Suprapubic skin (tissue), 4 donors: ENCODE measurements at places on chromosomes 3 and 15.

DNA sequence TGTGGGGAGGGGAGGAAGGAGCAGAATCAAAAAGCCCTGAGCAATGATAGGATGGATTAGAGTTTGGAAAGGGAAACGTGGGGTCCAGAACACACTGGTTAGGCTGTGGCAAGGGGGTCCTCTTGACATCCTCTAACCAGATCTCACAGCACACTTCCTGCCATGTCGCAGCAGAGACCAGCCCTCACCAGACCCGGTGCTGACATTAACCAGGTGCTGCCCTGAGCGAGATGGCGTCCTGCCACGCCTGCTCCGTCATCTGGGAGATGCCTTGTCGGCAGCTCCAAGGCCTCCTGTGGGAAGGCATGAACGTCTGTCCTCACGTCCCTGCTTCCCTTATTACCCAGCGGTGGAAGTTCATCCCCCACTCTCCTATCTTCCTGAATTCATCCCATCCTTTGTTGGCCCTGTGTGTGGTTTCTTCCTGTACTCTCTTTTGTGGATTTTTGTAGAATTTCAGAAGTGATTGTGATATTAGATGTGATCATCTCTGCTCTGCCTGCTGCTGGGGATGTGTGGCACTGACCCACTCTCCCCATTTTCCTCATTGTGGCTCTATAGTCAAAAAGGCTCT lies 29.4 kb upstream of the MYZAP start:
- H3K4me1 ChIP-seq, result peaks cover 8% of the 10 kb centered on the region
- H3K36me3 ChIP-seq, result no peaks in the 10 kb centered on the region
- H3K4me3 ChIP-seq, result no peak overlapping the region
- H3K27ac ChIP-seq, result no peak overlapping the region
- no peaks in the 10 kb centered on the region for H3K27me3 ChIP-seq

- no peak overlapping the region for H3K27ac ChIP-seq
- no peaks in the 10 kb centered on the region for H3K4me1 ChIP-seq
- DNase-seq, result no peak
Observed at GRCh38 chr15:86139828-86140227, 60.2 kb downstream of the AGBL1 start.

GRCh38 chr15:51283026-51283425 lies 55.4 kb downstream of the CYP19A1 start:
- DNase-seq, result no peak
- no peaks in the 10 kb centered on the region for H3K36me3 ChIP-seq
- no peaks in the 10 kb centered on the region for H3K4me1 ChIP-seq
- no peak overlapping the region for H3K27ac ChIP-seq

- no peaks in the 10 kb centered on the region for H3K36me3 ChIP-seq
- peaks cover 6% of the 10 kb centered on the region for H3K27me3 ChIP-seq
- no peak for DNase-seq
- no peak overlapping the region for H3K4me3 ChIP-seq
- no peak overlapping the region for H3K27ac ChIP-seq
Observed at GRCh38 chr3:44114142-44114541, 127.5 kb upstream of the TOPAZ1 start.

- H3K27ac ChIP-seq, result no peak overlapping the region
- H3K4me1 ChIP-seq, result peaks cover 34% of the 10 kb centered on the region
- no peaks in the 10 kb centered on the region for H3K36me3 ChIP-seq
Observed at GRCh38 chr3:137761099-137761562, 3.0 kb upstream of the SOX14 start.

DNA sequence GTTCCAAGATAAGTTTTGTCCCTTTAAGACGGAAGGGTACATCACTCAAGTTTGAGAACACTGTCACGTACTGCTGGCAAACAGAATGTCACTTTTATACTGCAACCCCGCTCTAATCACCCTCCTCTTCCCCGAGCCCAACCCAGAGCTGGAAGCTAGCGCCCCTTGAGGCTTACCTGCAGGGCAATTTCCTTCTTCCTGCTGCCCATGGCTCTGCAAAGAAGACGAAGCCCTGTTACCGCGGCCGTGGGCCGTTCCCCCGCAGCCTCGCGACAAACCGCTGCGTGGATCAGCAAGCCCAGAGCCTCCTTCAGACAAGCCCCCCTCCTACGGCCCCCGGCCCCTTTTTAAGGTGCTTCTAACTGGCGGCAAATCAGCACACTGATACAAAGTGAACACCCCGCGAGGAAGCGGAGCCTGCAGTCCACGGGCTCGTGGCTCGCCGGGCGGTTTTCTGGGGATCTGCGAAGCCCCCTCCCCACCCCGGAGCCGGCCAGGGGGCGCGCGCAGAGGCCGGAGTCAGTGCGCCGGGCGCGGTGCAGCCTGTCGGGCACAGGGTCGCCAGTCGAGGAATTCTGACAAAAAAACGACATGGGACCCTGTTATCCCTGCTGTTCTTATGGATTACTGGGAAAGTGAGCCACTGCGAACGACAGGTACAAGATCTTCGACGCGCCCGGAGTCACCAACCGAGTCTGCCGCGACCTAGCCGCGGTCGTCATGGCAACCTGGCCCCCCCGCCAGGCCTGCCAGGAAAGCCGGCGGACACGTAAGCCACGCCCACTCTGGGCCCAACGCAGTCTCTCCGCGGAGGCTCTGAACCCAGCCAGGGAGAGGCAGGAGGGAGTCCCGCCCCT lies at the start of gene NME9:
Gene NME9, minus strand, starts transcription at position 725 of the 857 bp plus-strand sequence. Its CDS starts 516 bp downstream, at position 209.
- H3K36me3 ChIP-seq, result no peaks in the 10 kb centered on the region
- peaks cover 12% of the 10 kb centered on the region for H3K4me1 ChIP-seq
- peak; percentile 89 for DNase-seq
- H3K27me3 ChIP-seq, result no peaks in the 10 kb centered on the region

DNA sequence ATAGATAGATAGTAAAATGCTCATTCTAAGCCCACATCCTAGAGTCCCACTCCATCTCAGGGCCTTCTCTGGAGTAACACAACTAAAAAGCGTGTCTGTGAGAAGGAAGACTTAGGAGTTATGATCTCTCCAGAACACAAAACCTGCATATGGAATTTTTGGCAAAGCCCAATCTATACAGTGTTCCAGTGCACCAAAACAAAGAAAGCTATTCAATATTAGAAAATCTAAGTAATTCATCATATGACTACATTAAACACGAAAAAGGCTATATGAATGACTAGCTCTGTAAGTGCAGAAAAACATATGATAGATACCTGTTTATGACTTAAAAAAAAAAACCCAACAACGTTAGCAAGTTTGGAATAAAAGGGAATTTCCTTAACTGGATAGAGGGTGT lies 27.7 kb downstream of the MTMR10 start:
- no peak overlapping the region for H3K27ac ChIP-seq
- H3K27me3 ChIP-seq, result no peaks in the 10 kb centered on the region
- H3K4me3 ChIP-seq, result no peak overlapping the region

DNA sequence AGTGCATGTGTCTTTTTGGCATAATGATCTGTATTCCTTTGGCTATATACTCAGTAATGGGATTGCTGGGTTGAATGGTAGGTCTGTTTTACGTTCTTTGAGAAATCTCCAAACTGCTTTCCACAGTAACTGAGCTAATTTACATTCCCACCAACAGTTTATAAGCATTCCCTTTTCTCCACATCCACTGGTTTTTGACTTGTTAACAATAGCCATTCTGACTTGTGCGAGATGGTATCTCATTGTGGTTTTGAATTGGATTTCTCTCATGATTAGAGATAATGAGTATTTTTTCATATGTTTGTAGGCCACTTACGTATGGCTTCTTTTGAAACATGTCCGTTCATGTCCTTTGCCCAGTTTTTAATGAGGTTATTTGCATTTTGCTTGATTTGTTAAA lies 117.7 kb downstream of the CHCHD4 start:
- no peaks in the 10 kb centered on the region for H3K4me1 ChIP-seq
- no peak overlapping the region for H3K4me3 ChIP-seq
- DNase-seq, result no peak
- no peaks in the 10 kb centered on the region for H3K36me3 ChIP-seq

DNA sequence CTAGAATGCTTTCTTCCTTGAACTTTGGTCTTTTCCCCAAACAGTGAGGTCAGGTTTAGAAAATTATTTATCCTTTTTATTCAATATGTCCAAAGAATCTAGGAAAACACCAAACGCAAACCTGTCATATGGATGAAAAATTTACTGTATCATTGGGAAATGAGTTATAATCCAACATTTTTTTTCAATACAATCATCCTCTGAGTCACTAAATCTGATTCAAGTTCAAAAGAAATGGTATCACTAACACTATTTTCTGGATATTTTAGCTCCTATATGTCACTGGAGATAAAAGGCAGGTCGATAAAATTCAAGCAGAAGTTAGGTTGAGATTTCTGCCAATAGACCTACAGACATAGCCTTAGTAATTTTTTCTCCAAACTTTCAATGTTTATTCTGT lies 591.6 kb upstream of the AGTR1 start:
- DNase-seq, result no peak
- no peaks in the 10 kb centered on the region for H3K36me3 ChIP-seq
- H3K4me3 ChIP-seq, result no peak overlapping the region
- H3K27ac ChIP-seq, result no peak overlapping the region
- no peaks in the 10 kb centered on the region for H3K27me3 ChIP-seq
- no peaks in the 10 kb centered on the region for H3K4me1 ChIP-seq

DNA sequence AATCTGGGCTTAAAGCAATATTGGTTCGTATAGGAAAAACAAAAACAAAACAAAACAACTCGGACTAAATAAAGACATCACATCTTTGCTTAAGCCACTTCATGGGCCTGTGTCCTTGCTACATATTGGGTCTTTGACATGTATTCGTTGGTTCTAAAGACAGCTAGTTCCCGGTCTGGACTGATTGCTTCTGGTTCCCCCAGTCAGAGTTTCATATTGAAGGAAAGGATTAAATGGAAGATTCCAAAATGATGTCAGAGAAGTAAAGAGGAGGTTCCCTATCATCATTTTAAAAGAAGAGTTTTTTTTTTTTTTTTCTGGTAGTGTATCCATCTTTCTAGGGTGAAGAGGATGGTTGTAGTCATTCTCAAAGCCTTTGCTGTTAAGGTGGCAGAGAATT lies 2.3 kb downstream of the OXSR1 start:
- no peak overlapping the region for H3K27ac ChIP-seq
- peaks cover 34% of the 10 kb centered on the region for H3K4me1 ChIP-seq
- no peaks in the 10 kb centered on the region for H3K36me3 ChIP-seq
- no peaks in the 10 kb centered on the region for H3K27me3 ChIP-seq

DNA sequence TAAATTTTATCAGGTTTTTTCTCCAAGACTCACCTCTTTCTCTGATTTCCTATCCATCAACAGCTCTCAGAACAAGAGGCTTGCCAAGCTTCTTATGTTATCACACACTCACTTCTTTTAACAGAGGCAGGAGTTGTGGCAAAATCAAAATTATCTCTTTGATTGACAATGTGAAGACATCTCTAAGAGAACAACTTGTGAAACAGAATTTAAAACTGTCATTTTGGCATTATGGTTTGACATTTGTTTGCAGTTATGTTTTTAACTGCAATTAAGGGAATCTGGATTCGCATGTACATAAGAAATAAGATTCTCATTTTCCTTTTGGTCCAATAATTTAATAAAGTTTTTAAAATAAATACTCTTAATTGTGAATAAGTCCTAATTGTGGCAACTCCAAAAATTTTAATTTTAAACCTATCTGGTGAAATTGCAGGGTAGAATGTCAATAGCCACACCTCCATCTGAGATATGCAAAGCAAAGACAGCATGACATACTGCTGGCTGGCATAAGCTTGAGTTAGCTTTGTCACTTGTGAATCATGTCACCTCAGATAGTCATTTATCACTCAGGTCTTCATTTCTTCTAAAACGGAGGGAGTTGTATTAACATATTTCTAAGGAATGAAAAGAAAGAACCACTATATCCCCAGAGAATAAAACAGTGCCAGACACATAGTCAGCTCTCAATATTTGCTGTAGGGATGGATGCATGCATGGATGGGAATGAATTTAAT lies 158.6 kb downstream of the CCNL1 start:
- H3K4me3 ChIP-seq, result no peak overlapping the region
- no peaks in the 10 kb centered on the region for H3K4me1 ChIP-seq
- no peaks in the 10 kb centered on the region for H3K27me3 ChIP-seq
- no peaks in the 10 kb centered on the region for H3K36me3 ChIP-seq

DNA sequence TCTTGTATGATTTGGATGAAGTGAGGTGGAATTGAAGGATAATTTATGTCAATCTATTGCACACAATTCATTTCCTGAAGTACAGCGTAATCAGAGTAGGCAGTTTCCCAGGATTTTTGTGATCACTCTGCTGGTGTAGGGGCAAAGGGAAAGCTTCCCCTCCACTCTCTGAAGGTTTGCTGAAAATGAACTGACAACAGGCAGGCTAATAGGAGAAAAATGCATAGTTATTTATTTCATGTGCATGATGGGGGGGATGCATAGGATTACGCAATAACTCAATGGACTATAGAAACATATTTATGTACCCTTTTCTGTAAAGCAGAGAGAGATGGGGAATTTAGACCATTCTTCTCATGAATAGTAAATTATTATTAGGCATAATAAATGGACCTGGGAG lies 872.9 kb downstream of the NAALADL2 start:
- H3K27me3 ChIP-seq, result no peaks in the 10 kb centered on the region
- H3K4me1 ChIP-seq, result peaks cover 3% of the 10 kb centered on the region
- H3K27ac ChIP-seq, result no peak overlapping the region
- DNase-seq, result no peak
- no peaks in the 10 kb centered on the region for H3K36me3 ChIP-seq

- H3K36me3 ChIP-seq, result no peaks in the 10 kb centered on the region
- H3K27me3 ChIP-seq, result no peaks in the 10 kb centered on the region
Observed at GRCh38 chr3:174330303-174330702, 528.8 kb upstream of the NAALADL2 start.

GRCh38 chr15:89364341-89364740 lies 29.7 kb upstream of the POLG start:
- H3K27me3 ChIP-seq, result peaks cover 100% of the 10 kb centered on the region
- no peak overlapping the region for H3K27ac ChIP-seq
- no peaks in the 10 kb centered on the region for H3K36me3 ChIP-seq
- H3K4me1 ChIP-seq, result peaks cover 25% of the 10 kb centered on the region
- no peak overlapping the region for H3K4me3 ChIP-seq

DNA sequence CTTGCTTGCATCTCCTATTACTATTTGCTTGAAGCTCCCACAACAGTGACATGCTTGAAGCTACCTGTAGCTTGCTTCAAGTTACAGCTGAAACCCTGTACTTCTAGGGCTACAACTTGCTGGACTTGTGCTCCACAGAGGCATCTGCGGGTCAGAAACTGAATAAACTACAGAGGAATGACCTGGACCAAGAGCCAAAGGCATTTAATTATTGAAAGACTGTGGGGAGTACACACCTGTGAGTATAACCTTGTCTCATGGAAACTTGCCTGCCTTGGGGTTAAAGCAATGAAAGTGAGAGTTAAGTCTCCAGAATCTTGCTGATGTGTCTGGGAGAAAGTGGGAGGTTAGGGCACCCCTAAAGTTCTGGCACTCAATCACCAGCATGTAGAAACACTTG lies 69.8 kb downstream of the UMPS start:
- no peak overlapping the region for H3K4me3 ChIP-seq
- no peak overlapping the region for H3K27ac ChIP-seq
- H3K36me3 ChIP-seq, result peaks cover 30% of the 10 kb centered on the region
- H3K27me3 ChIP-seq, result no peaks in the 10 kb centered on the region
- DNase-seq, result no peak

DNA sequence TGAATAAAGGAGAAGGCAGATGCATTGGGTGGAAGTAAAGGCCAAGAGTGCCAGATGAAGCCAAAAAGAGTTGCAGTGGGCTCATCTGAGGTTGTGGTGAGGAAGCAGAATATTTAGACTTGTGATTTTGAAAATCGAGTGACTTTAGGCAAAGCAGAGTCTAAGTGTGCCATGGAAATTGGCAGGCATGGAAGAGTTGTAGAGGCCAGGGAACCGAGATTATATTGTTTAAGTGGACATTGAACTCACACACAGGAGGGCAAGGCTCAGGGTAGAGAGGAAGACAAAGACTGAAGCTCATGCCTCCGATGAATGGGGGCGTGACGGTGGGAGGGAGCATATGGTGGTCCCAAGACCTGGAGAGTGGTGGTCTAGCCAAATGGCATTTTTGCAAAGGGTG lies 347.5 kb downstream of the EPHB1 start:
- H3K36me3 ChIP-seq, result no peaks in the 10 kb centered on the region
- H3K4me3 ChIP-seq, result no peak overlapping the region
- DNase-seq, result no peak
- no peaks in the 10 kb centered on the region for H3K27me3 ChIP-seq
- H3K4me1 ChIP-seq, result no peaks in the 10 kb centered on the region
